ENCODE measurements at places on chromosomes 6 and 20.

- DNase-seq, result no peak
These were observed 16.7 kb upstream of the LMBRD1 start for GRCh38 chr6:69813508-69813907.

GRCh38 chr6:28738396-28738765 is 185.4 kb downstream of the TRIM27 start:
- no peak for DNase-seq

GRCh38 chr6:128138694-128139093 is 237.8 kb upstream of the THEMIS start:
- no peak for DNase-seq

- DNase-seq, result no peak
These were observed 25.9 kb downstream of the ADGRF1 start for GRCh38 chr6:47016261-47016660.

- peak; percentile 98 for DNase-seq
These were observed 85.7 kb upstream of the NEDD9 start for GRCh38 chr6:11317885-11318771.

- DNase-seq, result no peak
These were observed 26.3 kb downstream of the PRSS16 start for GRCh38 chr6:27273783-27274182.

- DNase-seq, result no peak
These were observed 495.6 kb upstream of the MAN1A1 start for GRCh38 chr6:119845161-119845560.

- no peak for DNase-seq
These were observed 724.6 kb downstream of the UTRN start for GRCh38 chr6:145009711-145010110.

DNA sequence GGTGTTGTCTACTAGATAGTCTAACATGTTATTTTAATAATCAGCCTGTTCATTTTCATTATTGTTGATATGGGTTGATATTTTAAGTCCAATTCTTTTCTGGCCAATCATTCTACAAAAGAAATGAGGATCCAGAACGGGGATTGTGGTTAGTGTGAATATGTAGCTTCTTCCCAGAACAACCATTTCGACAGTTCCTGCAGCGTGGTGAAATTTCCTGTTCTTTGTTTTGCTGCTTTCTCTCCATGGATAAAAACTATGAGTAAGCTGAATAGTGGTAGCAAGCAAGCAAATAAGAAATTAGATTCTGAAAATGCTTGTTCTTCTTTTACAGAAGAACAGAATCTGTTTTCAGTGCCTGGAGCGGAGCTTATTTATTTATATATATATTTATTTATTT is 65.5 kb upstream of the F13A1 start:
- no peak for DNase-seq

- DNase-seq, result no peak
These were observed 152.1 kb downstream of the TAF4 start for GRCh38 chr20:61913423-61914225.

- no peak for DNase-seq
These were observed 295.9 kb downstream of the ADGB start for GRCh38 chr6:146894624-146895023.

- no peak for DNase-seq
These were observed 86.6 kb upstream of the TPD52L1 start for GRCh38 chr6:125066964-125067363.

- DNase-seq, result no peak
These were observed 4.4 kb upstream of the RAET1L start for GRCh38 chr6:150029749-150030148.

DNA sequence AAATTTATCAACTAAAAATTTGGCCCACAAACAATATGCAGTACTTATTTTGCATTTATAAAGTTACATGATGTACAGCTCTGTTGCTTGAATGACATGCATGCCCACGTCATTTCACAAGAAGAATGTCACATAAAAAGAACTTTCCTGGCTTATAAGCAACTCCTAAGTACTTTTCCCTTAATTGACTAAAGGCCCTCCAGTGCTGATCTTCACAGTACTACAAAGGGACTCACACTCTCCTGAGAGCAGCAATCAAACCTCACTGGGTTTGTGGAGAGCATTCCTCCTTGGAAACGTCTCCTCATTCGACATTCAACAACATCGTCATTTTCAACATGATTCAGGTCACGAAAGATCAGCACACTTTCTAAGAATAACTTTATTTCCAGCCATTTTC is 111.1 kb downstream of the IPCEF1 start:
- DNase-seq, result no peak

- no peak for DNase-seq
These were observed 38.6 kb downstream of the OVOL2 start for GRCh38 chr20:18019068-18019467.

GRCh38 chr6:90109141-90109540 is 187.5 kb downstream of the BACH2 start:
- no peak for DNase-seq

GRCh38 chr6:21051777-21052176 is 517.5 kb downstream of the CDKAL1 start:
- no peak for DNase-seq

- no peak for DNase-seq
These were observed 39.4 kb upstream of the MLIP start for GRCh38 chr6:54071821-54072340.

- no peak for DNase-seq
These were observed 51.8 kb downstream of the SIM1 start for GRCh38 chr6:100412872-100413271.

DNA sequence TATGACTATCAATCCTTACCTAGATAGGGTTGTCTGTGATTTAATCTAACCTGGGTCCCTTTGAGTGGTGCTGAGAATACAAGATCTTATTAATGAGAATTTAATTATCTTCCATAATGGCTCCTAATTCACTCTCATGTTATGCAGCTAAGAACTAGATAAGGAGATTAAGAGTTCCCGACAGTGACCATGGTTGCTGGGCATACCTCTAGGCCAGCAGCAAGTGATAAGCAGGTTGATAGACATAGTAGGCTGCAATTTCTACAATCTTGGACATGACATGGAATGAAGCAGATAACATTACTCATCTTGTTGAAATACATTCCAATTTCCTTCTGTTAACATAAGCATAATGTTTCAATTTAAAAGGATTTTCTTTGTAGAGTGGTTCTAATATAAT is 27.1 kb downstream of the SPACA1 start:
- DNase-seq, result no peak

DNA sequence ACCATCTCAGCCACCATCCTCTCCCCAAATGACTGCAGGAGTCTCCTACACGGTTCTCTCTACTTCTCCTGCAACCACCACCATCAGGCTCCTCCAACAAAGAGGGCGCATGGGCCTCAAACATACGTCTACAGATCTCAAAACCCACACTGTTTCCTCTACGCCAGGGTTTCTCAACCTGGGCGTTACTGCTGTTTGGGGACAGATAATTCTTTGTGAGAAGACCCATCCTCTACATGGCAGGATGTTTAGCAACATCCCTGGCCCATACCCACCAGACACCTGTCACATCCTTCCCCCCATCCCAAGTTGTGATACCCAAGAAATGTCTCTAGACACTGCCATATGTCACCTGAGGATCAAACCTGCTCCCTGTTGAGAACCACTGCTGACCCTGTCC is 45.0 kb downstream of the ELMO2 start:
- no peak for DNase-seq

DNA sequence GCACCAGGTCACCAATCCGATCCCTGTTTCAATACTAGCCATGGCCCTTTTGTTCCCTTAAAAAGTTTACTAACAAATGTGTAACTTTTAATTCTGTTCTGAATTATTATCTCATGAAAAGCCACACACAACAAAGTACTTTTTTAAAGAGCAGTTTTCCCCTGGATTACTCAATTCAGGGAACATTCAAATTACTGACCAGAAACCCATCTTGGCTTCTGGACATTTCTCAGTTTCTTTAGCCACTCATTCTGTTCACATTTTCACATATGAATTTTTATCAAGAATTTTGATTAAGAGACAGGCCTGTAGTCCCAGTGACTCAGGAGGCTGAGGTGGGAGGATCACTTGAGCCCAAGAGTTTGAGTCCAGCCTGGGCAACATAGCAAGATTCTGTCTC is 47.4 kb downstream of the INSM1 start:
- no peak for DNase-seq

GRCh38 chr6:113620386-113620785 is 236.8 kb upstream of the MARCKS start:
- no peak for DNase-seq

GRCh38 chr20:62500237-62500864 is 24.6 kb upstream of the GATA5 start:
- no peak for DNase-seq

GRCh38 chr6:167337675-167338449 is 13.0 kb downstream of the TTLL2 start:
- DNase-seq, result no peak

DNA sequence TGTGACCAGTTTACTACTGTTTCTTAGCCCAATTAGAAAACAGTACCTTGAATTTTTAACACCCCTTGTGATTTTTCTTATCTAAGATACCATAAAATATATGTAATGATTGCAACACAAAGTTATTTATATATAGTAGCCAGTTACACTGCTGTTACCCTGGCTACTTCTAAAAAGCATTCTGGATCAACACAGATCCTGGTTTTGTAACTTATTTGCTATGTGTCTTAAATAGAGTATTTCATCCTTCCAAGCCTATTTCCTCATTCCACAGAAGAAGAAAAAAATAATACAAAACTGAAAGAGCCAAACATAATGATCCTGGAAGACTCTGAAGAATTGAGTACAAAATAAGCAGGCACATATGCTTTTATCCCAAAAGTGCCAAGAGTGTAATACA is 19.0 kb upstream of the GSTA4 start:
- DNase-seq, result no peak

- DNase-seq, result no peak
These were observed 5.3 kb upstream of the ACAT2 start for GRCh38 chr6:159756508-159756907.

DNA sequence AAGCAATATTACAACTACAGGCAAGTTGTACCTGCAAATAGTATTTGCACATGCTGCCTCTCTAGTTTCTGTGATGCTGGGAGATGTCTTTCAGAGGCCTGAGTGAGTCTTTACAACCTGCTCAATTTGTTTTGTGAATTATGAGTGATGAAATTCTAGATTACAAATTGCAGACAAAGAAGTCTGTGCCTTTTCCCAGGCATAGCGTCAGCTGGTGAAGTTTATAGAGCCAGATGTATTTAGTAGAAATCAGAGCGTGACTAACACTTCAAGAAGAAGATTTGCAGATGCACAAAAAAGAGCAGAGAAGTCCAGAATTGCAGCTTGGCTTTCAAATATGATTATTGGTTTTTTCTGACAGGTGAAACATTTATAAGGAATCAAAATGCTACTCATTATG is 289.9 kb downstream of the PLCB1 start:
- DNase-seq, result no peak

DNA sequence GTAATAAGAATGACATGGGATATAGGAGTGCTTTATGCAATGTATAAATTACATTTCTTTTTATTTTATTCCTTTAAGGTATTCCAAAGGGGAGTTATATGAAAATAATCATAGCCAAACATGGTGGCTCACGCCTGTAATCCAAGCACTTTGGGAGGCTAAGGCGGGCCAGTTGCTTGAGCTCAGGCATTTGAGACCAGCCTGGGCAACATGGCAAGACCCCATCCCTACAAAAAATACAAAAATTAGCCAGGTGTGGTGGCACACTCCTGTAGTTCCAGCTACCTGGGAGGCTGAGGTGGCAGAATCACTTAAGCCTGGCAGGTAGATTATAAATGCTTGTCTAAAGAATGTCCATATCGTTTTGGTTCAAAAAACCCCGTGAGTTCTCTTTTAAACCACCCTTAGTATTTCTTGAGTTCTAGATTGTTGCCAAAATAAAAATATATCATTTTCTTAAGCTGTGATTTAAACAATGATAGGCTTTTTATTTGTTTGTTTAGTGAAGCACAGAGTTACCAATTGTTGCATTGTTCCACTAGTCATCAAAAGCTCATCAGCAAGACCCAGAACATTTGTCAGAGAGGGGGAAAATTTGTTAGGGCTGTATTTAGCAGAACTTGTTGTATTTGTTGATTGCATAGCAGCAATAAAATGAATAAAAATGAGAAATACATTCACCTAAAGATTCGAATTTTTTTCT is 146.2 kb downstream of the KHDC1L start:
- no peak for DNase-seq

GRCh38 chr20:46823271-46823751 is 71.3 kb upstream of the EYA2 start:
- DNase-seq, result no peak

GRCh38 chr6:69957985-69958559 is 91.7 kb downstream of the COL19A1 start:
- DNase-seq, result peak; percentile 19

GRCh38 chr20:36886859-36887751 is 11.2 kb downstream of the TLDC2 start:
- DNase-seq, result peak; percentile 53

GRCh38 chr20:48797850-48798747 is 29.7 kb downstream of the PREX1 start:
- no peak for DNase-seq

DNA sequence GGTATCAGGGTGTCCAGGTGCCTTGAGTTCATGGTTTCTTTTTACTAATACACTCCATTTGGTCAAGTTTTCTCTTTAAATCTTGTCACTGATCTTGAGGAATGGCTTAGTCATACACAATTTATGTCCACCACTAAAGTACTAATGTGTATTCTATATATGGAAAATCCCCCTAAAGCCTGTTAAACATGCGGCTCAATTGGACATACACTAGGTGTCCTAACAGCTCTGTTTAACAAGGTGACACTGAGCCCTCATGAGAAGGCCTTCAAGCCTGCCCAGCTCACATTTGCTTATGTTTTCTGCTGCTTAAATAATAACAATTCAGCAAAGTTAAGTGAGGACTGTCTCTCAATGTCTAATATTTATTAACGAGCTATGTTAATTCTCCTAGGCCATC is 31.5 kb downstream of the PDE7B start:
- DNase-seq, result no peak

GRCh38 chr6:26105109-26105730 is 18.0 kb downstream of the HFE start:
- DNase-seq, result no peak

- DNase-seq, result no peak
These were observed 50.3 kb downstream of the SNAI1 start for GRCh38 chr20:50032955-50033666.

- peak; percentile 43 for DNase-seq
These were observed 5.1 kb upstream of the TXLNB start for GRCh38 chr6:139296927-139297326.

Data from HS-5 (cell line).